ENCODE measurements at places on chromosomes 12 and 14.

GRCh38 chr12:97560350-97560749, 97.7 kb downstream of the RMST start:
- DNase-seq = no peak

DNA sequence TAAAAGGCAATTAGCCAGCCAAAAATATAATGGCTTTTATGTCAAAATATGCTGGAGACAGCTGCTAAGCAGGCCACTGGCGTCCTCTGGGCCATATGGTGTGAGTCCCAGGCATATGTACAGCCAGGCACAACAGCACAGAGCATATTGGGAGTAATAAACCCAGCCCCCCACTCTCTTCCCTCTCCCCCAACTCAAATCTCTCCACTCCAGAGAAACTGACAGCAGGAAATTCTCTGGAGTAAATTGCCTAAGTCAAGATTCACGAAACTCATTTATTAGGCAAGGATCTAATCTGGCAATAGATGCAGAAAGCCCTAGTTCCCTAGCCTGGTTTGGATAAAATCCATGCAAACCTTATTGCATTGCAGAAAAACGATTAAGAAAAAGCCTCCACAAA, 147.9 kb upstream of the SEL1L start:
- DNase-seq = no peak

DNA sequence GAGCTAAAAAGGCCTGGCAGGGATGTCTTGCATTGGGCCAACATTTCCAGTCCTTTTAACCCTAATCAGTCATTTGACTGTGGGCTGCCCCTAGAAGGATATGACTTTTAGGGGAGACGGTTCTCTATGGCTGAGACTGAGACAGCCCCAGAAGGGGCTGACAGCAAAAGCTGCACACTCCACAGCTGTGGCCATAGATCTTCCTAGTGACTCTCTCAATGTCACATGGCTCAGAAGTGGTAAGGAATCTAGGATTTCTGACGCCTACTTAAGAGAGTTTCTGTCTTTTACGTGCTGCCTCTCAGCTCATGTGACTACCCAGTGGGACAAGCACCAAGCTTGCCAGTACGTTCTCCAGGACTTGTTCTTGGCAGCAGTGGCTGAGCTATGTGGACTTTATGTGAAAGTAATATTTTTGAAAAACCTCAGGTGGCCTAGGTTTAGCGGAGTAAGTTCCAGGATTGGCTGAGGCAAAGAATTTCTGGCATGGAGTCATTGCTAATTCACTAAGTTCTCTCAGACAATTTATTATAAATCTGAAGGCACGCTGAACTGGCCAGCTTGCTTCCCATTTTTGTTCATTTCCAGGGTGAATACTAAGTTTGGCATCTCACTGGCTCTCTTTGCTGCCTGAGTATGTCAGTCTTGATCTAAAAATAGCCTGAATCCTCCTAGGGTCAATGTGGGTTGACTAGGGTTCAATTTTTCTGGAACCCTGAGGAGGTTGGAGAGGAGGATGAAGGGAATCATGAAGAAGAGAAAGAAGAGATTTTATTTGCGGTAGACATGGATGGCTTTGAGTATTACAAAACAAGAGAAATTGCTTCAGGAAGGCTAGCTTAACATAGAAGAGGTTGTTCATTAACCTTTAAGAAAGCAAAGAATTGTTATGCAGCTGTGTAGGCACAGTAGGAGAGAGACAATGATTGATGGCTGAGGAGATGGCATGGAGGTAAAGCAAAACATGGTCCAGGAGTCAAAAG, 271.8 kb downstream of the AEBP2 start:
- no peak for DNase-seq

DNA sequence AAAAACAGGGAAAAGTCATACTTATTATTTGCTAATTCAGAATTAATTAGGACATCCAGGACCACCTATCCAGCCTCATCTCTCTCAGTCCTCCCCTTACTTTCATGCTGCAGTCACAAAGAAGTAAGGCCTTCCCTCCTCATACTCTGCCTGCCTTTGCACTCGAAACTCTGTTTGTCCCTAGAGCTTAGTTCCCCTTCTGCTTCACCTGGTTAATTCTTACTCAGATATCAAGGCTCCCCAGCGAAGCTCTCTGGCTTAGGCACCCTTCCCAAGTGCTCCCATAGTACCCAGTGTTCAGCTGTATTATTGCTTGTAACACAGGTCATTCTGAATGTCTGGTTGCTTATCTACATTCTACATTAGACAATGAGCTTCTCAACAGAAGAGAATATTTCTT, 81.3 kb downstream of the ERGIC2 start:
- DNase-seq = no peak

- no peak for DNase-seq
Observed at GRCh38 chr12:127401005-127401404, 866.0 kb upstream of the TMEM132C start.

DNA sequence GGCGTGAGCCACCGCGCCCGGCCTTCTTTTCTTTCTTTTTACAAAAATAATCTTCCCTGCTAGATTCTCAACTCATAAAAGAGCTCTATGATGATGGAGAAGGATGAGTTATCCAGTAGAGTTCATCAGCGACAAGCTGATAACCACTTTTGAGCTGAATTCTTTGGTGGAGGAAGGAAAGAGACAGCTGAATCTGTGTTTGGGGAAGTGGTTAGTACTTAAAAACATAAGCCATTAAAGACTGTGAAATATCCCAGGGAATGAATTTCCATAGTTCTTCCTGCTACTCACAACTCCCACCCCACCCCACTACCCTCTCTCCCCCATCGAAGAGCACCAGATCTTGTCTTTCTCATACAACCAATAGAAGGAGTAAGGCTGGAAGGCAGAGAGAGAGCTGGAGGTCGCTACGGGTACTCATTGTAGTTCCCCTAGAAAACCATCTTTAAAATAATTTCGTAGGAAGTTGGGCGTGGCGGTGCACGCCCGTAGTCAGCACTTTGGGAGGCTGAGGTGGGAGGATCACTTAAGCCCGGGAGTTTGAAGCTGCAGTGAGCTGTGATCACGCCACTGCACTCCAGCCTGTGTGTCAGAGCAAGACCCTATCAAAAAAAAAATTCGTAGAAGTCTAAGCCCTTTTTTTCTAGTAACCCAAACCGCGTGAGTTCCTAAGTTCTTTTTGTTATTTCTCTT, 647 bp upstream of the ESPL1 start:
- DNase-seq = no peak

- DNase-seq = no peak
Observed at GRCh38 chr12:46524778-46525177, 152.2 kb upstream of the SLC38A2 start.

DNA sequence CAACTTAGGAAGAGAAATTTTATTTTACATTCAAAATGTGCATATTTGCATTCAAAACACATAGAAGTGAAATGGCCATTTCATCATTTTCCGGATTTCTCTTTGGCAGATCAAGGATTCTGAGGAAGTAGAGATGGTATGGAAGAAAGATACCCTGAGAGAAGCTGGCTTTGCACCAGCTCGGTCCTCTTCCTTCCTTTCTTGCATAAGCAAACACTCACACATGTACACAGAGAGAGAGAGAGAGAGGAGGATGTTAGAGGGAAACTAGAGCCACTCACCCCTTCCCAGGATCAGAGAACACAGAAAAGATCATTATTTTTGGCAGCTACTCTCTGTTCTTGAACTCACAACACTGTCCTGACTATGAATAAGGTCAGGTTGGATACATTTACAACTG, 15.6 kb upstream of the PLEKHD1 start:
- no peak for DNase-seq

DNA sequence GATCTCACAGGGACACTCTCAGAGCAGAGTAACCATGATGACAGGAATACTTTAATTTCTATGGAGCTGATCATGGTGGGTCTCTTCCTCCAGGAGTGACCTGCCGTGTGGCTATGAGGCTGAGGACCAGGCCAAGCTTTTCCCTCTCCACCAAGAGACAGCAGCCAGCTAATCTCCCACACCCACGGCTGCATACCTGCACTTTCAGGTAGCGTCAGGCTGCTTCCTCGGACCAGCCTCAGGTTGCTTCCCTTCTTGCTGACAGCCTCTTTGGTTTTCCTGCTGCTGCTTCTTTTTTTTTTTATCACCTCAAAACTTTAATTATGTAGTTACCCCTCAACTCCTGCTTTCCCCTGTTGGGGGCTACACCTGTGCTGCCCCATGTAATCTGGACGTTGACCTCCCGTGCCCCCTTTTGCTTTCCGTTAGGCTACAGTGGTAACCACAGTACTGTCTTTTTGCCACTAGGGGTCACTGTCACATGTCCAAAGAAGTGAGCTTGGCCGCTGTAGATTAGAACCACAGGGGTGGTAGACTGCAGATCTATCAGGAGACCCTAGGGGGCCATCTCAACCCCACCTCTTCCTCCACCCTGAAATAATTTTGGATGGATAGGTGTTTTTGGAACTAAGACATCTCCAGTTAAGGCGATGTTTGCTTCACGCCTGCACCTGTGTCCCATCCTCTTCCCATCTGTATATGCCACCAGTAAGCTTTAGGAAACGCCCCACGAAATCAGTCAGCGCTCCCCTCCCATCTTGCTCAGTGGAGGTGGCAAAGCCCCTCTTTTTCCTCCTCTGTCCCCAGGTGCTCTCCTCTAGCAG, 7.8 kb upstream of the PIP4K2C start:
- peak; percentile 31 for DNase-seq

DNA sequence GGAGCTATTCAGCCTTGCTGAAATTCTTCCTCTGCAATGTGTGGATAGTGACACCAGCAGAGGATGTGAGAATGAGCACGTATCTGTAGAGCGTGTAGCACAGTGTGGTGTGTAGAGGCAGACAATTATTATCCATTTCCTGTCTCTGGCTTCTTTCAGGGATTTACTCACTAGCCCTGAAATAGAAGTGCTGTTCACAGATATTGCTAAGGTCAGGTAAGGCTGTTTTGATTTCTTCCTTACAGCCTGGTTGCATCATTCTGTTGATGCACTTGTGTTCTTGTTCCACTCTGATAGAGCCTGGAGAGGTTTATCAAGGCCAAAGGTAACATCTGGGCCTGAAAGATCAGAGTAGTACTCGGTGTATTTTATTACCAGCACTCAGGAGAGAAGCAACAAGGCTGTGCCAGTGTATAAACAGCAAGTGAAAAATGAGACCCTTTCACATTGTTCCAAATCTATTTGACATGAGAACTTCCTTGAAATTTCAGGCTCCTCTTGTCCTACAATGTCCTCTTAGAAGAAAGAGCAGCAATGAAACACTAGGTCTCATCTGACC, 16.7 kb downstream of the ARG2 start:
- no peak for DNase-seq

DNA sequence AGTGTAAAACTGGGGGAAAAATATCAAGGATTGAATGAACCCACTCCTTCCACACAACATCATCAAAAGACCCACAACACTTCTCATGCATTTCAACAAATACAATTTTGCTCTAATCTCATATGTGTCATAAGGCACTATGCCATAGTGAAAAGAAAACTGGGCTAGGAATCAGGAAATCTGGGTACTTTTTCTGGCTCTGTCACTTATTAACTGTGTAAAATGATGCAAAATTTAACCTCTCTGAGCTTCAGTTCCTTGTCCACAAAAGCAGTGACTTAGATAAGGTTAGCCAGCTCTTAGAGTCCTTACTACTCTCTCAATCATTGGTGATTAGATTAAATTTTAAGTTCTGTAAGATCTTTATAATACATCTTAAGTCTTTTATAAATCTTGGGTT, 250.5 kb upstream of the SOX5 start:
- DNase-seq = no peak

- no peak for DNase-seq
Observed at GRCh38 chr14:88359500-88359899, 26.0 kb upstream of the SPATA7 start.

DNA sequence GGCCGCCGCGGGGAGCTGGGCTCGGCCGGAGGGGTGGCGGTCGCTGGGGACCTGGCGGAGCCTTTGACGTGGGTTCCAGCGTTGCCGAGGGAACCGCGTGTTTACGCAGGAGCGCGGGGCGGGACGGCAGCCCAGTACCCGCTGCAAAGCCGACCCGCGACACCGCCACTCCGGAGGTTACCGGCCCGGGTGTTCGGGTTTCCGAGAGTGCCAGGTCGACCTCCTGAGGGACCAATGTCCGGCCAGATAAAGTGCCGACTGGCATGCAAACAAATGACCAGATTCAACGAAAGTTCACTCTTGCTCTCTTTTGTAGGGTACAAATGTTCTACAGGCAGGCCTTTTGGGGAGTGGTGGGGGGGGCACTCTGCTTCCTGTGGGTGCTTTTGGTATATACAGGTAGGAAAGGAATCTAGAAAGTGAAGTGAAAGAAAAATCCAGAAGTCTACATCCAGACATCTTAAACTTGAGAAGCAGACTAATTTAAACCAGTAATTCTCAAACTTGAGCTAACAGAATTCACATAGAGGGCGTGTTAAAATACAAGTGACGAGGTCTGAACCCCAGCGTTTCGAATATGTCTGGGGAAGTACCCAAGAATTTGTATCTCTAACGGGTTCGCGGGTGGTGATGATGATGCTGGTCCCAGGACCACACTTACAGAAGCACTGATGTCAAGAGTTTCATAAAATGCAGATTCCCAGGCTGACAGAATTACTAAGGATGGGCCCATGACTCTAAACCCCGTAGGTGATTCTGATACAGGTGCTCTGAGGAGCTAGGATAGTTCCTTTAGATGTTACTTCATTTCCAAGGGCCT, at the start of gene GPR135:
TSS of gene GPR135 (minus strand) at position 65 of the 820 bp plus-strand sequence. CDS start 154 bp downstream, outside the sequence.
- DNase-seq = no peak

DNA sequence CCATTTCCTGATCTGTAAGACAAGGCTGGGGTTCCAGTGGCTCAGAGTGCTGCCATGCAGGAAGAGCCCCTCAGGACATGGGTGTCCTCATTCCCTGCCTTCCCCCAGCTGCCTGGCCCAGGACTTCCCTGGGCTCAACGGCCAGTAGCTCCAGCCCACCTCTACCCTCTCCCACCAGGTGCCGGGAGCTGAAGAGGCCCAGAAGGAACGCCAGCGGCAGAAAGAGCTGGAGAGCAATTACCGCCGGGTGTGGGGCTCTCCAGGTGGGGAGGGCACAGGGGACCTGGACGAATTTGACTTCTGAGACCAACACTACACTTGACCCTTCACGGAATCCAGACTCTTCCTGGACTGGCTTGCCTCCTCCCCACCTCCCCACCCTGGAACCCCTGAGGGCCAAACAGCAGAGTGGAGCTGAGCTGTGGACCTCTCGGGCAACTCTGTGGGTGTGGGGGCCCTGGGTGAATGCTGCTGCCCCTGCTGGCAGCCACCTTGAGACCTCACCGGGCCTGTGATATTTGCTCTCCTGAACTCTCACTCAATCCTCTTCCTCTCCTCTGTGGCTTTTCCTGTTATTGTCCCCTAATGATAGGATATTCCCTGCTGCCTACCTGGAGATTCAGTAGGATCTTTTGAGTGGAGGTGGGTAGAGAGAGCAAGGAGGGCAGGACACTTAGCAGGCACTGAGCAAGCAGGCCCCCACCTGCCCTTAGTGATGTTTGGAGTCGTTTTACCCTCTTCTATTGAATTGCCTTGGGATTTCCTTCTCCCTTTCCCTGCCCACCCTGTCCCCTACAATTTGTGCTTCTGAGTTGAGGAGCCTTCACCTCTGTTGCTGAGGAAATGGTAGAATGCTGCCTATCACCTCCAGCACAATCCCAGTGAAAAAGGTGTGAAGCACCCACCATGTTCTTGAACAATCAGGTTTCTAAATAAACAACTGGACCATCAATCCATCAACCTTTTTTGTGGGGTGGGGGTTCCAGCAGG, 17.6 kb downstream of the AGAP2 start:
- no peak for DNase-seq

- DNase-seq = no peak
Observed at GRCh38 chr14:20306079-20306423, 300 bp upstream of the TTC5 start.

- no peak for DNase-seq
Observed at GRCh38 chr14:61091657-61092273, 110.7 kb downstream of the SLC38A6 start.
